GM19239 (cell line): ENCODE measurements at places on chromosomes 13 and 19.

DNA sequence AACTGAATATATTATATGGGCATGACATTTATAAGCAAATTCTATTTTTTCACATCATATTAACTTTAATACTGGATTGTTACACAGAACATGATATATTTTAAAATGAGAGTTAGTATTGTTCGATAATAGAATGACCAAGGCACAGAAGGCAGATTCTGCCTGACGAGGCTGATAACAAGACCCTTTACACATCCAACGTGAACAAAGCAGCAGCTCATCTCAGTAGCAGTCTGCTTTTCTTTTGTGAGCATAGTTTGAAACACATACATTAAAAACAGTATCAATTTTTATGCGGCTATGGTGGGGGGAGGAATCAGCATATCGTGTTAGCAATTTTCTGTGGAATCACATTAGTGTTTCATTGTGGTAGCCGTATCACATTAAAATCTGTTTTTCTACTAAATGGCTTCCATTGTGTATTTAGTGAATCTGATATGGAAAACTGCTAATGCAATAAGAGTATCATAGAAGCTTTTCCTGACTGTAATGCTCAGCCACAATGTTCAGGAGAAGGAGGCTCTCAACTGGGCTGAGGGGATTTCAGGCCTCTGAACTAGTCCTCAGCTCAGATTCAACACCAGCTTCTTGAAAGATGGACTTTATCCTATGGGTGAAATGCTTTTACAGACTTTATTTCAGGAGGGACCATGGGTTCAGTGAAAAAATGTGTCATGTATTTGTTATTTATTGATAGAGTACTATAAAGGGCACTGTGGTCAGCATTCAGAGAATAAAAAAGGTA lies 4.0 kb downstream of the SMAD9 start:
- no peak for DNase-seq

DNA sequence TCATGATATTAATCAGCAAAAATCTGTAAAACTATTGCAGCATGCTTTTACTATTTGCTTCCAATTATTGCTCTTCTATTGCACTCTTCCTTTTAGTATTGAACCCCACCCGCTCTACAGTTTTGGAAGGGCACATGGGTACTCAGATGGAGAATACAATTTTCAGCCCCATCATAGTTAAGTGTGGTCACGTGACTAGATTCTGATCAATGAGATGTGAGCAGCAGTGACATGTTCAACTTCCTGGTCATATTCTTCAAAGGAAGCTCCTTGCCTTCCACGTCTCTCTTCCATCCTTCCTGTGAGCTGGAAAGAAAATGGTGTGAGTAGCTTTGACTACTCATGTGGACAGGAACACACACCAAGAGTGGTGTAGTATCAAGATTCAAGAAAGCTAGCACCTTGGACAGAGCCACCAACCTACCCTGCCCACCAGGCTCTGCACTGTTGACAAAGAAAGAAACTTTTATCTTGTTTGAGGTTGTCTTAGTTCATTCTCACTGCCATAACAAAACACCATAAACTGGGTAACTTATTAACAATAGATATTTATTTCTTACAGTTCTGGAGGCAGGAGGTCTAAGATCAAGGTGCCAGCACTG lies 3.8 kb upstream of the FGF14 start:
- DNase-seq = no peak

GRCh38 chr13:50299546-50300249 lies 284.5 kb downstream of the KCNRG start:
- DNase-seq = no peak

GRCh38 chr13:32262165-32262564 lies 53.0 kb downstream of the ZAR1L start:
- no peak for DNase-seq

- DNase-seq = no peak
Observed at GRCh38 chr13:44697058-44697457, 120.9 kb upstream of the TSC22D1 start.

GRCh38 chr13:90455823-90456222 lies 891.7 kb upstream of the MIR17HG start:
- no peak for DNase-seq

- no peak for DNase-seq
Observed at GRCh38 chr19:17836530-17836929, 11.3 kb downstream of the JAK3 start.

GRCh38 chr13:20192158-20192835 lies 441 bp downstream of the GJB2 start:
- no peak for DNase-seq

DNA sequence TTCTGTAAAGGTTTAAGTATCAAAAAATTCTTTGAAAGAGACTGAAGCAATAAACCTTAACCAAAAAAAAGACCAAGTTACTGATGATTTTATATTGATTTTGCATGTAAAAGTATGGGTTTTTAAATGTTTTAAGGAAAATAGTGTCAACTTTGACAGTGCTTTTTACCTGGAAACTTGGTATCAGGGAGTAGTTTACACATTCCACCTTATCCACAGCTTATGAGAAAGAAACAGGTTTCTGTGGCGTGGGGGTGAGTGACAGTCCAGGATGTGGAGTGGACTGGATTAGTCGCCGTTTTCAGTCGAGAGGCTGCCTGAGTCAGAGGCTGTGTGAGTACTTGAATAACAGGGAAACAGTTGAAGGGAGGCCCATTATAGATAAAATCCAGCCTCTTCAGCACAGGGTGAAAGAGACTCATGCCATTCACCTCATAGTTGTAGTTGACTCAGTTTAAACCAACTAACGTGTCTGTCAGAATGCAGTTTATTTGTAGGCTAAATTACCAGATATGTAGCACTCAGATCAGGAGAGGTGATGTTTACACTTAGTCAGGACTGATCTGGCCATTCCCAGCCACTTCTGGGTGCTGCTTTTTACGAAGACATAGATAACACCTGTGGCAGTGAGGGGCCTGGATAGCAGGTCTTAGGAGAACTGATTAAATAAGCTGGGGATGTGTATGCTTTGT lies 595 bp upstream of the GPR183 start:
- no peak for DNase-seq

DNA sequence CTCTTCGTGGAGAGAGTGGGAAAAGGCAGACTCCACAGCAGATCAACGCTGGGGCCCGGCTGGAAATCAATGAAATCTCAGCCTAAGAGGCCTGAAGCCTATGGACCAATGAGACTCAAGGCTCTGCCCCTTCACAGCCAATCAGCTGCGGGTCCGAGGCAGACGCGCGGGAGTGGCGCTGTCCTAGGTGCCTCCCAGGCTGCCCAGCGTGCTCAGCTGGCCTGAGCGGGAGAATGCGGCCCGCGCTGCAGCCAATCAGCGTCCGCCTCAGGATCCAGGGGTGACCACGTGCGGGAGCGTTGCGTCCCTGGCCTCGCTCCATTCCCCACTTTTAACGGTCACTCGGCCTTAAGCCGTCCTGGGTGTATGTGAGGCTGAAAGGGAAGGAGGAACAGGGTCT lies at the start of gene ZBTB32:
TSS of gene ZBTB32 (plus strand) at position 341 of the 400 bp plus-strand sequence. CDS start 10,069 bp downstream, outside the sequence.
- DNase-seq = no peak

GRCh38 chr19:55704494-55705245 lies 29.6 kb downstream of the EPN1 start:
- no peak for DNase-seq

- DNase-seq = no peak
Observed at GRCh38 chr19:44613295-44614178, at the start of gene IGSF23. Gene IGSF23 (plus strand): TSS chr19:44613563. CDS start chr19:44613646, 83 bp downstream.

DNA sequence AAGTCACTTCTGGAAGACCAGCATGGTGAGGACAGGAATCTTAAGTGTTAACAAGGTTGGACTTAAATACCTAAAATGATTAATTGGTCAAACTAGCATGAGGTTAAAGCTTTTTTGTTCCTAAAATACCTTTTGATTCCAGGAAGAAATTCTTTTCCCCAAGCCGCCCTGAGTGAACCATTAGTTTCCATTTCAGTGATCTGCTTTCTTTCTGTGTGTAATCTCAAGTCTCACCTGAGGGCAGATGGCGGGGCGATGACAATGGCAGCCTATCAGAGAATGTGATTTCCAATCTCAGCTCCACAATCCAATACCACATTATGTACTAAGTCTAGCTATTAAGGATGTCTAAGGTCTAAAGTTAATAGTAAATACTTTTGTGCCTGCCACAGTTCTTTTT lies 390.9 kb upstream of the SGCG start:
- DNase-seq = no peak

GRCh38 chr19:1310853-1311180 lies 25.1 kb downstream of the EFNA2 start:
- DNase-seq = no peak

DNA sequence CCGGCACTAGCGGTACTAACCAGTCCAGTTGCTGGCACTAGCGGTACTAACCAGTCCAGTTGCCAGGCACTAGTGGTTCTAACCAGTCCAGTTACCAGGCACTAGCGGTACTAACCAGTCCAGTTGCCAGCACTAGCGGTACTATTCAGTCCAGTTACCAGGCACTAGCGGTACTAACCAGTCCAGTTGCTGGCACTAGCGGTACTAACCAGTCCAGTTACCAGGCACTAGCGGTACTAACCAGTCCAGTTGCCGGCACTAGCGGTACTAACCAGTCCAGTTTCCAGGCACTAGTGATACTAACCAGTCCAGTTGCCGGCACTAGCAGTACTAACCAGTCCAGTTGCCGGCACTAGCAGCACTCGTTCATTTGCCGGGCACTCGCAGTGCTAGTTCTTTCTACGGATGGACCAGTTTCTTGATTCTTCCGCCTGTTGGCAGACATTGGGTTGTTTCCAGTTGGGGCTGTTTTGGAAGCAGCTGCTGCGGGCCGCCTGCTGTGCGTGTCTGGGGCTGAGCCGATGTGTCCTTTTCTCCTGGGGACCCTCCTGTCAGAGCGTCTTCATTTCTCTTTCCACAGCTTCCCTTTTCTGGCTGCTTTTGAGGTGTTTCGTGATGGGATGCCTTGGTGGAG lies 123.4 kb upstream of the MCF2L start:
- DNase-seq = no peak

- no peak for DNase-seq
Observed at GRCh38 chr19:33366897-33367296, 6.6 kb upstream of the CEBPG start.
